ENCODE measurements at places on chromosomes 1 and 21.

GRCh38 chr1:109392788-109393616, 4.7 kb downstream of the SORT1 start:
- peak; percentile 73 for DNase-seq

DNA sequence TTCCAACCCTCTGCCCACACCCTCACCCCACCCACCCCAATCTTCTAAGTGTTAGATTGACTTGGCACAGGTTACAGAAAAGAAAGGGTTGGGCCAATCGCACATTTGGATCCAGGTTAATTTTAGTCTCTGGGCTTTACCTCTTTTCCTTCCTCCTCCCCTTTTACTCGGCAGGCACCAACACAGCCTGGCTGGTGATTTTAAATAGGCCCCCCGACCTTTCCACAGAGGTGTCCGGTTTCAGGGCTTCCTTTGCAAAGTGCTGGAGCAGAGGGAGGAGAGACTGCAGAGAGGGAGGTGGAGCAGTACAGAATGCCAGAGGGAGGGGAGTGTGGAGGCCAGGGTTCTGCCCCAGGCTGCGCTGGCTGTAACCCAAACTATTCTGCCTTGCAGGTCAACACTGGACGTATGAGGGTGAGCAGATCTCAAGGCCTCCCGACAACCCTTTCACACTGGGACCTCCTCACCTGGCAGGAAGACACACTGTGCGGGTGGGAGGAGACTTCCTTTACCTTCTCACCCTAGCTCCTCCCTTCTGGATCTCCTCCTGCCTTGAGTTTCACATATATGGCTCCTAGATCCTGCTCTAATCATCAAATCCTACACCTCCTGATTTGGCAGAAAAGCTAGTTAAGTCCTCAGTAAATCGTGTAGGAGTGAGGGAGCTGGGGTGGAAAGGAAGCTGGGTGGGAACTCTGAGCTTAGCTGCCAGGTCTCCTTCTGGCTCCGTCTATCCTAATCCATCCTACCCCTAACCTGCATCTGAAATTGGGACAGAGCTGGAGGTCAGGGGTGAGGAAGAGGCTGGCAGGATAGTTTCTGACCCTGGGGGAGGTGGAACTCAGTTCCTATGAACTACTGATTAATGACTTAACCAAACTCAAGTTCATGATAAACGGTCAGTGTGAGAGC, 2.4 kb downstream of the CA14 start:
- no peak for DNase-seq

- DNase-seq, result no peak
Measured at GRCh38 chr1:34371829-34372532, 195.3 kb downstream of the C1orf94 start.

DNA sequence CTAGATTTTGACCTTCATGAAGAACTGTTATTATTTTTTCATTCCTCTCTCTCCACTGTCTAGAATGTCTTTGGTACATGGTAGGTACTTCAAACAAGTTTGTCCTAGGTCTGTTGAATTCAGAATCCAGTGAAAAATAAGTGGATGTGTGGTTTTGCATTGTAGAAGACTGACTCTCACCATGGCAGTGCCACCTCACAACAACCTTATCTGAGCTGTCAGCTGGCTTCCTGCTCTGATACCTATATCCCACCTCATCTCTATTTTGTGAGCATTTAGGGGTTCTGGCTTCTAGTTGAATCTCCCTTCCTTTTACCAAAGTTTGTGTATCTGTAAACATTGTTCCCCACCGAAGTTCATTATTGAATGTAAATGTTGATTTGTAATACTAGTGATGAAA, 9.1 kb downstream of the SWT1 start:
- no peak for DNase-seq

- DNase-seq, result no peak
Measured at GRCh38 chr1:65791396-65791795, 1.3 kb upstream of the PDE4B start.

DNA sequence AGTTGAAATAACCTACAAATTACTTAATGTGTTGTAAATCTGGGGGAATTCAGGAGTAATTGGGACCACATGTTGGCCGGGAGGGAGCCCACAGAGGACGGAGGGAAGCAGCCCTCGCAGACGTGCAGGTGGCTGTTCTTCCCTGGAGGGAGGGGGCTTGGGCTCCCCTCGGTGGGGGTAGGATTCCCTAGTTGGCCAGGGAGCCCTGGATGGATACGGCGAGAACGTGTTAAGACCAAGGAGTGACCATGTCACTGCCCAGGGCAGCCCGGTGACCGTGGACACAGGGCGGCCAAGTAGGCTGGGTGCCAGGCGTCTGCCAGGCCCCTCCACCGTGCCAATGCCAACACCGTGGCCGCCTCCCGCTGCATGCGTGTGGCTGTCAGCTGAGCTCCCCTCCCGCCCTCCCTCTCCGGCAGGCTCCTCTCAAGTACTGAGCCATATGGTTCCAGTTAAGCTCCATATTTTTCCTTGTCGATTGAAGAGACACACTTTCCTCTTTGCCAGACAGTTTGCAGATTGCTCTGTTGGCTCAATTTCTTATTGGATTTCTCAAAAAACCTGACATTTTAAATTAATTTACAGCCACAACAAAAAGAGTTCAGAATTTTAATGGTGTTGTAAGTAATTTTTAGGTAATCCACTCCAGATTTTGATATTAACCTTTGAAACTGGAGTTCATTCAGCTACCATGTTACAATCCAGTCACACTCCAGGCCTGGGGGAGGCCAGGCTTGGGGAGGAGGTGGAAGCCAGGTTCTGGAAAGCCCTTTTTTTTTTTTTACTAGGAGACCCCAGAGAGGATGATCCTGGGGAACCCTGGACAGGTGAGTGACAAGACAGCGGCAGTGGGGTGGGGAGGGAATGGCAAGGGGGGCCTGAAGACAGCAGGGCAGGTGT, 71.2 kb downstream of the CASZ1 start:
- DNase-seq, result no peak

GRCh38 chr1:9291914-9292360, 757 bp upstream of the SPSB1 start:
- DNase-seq, result peak; percentile 45

DNA sequence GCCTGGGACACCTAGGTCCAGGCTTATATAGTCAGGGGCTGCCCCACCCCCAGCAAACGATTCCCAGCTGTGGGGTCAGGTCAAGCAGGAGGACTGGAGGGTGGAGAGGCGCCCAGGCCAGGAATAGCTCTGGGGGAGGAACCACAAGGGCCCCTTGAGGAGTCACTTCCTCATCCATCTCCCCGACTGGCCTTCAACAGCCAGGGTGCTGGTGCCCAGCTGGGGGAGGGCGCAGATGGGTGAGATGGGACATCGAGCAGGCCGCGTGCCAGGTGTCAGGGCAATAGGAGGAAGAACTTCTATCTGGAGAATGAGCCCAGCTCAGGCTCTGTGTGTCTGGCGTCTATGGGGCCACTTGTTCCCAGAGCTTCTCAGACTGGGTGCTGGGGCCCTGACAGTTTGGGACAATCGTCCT, 208 bp upstream of the MYBPH start:
- no peak for DNase-seq

DNA sequence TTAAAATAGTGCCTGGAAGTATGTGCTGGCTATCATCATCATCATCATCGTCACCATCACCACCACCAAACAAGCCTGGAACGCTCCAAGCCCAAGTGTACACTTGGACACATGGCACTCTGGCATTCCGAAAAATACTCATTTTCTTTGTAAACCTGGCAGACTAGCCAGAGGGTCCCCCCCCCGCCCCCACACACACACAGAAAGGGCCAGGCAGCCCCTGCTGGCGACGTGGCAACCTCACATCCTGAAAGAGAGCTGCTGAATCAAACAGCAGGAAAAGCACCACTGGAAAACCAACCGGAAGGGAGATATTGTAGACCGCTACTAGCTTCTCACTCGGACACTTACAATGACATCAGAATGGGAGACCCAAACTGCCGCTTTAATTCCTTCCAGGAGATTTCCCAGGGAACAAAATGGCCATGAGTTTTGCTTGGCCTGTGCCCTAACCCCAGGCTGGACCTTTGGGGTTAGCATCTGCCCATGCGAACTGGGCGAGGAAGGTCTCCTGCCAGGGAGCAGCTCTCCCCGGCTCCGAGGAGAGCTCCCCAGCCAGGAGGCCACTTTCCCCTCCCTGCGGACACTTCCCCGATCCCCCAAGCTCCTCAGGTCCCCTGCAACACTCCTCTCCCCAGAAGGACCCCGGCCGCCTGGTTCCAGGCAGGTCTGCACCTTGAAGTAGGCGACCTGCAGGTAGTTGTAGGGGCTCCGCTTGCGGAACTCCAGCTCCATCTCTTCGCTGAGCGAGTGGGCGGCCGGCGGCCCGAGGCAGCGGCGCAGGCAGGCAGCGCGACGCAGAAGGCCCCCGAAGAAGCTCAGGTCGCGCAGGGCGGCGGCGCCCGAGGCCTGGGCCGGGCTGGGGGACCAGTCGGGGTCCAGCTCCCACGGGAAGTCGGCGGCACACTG, 742 bp downstream of the P3H1 start:
- peak; percentile 21 for DNase-seq

All from substantia nigra (tissue), 51 donors.